Activated B cell treated with CpG ODN at 0.5 μM for 24 hours (primary cell): ENCODE measurements at places on chromosomes 6 and 20.

DNA sequence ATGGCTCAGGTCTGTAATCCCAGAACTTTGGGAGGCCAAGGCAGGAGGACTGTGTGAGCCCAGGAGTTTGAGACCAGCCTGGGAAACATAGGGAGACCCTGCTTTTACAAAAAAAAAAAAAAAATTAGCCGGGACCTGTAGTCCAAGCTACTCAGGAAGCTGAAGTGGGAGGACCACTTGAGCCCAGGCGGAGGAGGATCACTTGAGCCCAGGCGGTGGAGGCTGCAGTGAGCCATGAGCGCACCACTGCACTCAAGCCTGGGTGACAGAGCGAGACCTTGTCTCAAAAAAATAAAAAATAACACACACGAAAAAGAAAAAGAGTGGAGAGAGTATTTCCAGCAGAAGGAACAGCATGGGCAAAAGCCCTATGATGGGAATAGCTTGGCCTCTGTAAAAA, 2.0 kb downstream of the TTLL9 start:
- no peak for DNase-seq

GRCh38 chr6:2110504-2110903, 134.9 kb downstream of the GMDS start:
- DNase-seq: no peak

GRCh38 chr6:164419099-164419498, 890.3 kb downstream of the C6orf118 start:
- no peak for DNase-seq

- DNase-seq: no peak
Measured at GRCh38 chr20:48339190-48339985, 488.4 kb downstream of the PREX1 start.

GRCh38 chr20:64177787-64178186, 13.5 kb downstream of the MYT1 start:
- no peak for DNase-seq

DNA sequence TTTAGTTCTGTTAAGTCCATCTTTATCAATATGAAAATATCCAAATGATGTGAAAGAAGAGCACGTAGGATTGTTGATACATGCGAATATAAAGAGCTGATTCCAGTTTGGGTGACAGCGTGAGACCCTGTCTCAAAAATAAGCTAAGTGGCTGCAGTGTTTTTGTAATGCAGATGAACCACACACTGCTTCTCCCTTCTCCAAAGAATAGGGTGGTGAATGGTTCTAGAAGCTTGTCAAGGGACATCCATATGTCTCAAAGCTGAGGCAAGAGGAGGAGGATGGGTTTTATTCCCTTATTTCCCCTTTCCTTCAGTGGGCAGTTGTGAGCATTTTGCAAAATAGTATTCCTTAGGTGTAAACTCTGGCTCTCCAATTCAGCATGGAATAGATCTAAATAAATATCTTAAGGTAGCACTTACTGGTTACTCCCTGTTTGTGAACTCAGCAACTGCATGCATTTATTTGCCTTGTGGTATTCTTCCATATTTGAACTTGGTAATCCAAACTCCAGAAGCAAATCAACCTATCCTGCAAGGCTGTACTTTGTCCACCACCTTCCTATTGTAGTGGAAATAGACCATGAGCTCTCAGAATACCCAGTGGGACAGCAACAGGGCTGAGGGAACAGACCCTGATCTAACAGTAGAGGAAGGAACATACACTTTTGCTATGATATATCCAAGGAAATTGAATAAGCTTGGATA, 38.0 kb downstream of the XRN2 start:
- DNase-seq: no peak

DNA sequence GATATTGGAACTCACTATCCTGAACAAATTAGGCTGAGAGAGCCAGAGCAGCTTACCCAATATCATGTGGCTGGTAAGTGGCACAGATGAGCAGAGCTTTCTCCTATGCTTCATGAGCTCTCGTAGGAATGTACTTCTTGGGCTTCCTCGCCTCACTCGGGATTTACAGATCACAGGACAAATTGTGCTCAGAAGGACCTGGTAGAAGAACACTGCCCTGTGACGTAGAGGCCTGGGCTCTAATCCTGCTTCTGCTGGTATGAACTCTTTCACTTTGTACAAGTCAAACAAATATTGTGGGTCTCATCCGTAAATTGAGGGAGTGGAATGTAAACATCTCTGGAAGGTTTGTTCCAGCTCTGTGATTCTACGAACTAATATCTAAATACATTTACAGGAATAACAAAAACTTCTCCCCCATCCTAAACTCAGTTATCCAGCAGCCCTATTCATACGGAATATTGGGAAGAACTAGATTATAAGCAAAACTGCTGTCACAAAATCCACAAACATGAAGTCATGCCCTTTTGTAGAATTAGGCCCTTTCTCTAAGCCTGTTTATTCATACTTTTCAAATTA, 187.6 kb downstream of the CLIC5 start:
- no peak for DNase-seq

DNA sequence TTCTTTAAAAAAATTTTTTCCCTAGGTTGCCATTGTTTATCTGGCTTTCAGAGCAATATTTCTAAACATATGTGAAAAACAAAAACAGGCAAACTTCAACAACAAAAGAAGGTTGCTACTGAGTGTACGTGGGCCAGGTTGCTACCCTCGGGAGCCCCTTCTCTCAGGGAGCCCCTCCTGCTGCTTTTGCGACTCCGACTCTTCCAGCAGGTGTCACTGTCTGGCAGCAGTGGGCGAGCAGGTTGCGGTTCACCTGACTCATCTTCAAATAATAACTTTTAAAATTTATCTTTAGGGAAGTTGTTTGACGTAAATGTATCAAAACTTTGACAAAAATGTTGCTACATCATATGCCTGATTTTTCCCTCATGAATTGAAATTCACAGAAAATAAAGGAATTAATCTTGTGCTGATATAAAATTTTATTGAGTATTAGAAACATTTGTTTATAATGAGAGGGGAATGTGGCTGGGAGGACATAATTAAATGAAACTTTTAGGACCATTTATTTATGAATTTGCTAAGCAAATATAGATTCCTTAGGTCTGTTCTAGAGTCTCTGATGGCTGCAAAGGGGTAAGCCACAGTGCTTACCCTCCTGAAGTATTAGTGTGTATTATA, 138.8 kb downstream of the HIVEP1 start:
- DNase-seq: no peak

- no peak for DNase-seq
Measured at GRCh38 chr6:113619077-113619476, 238.1 kb upstream of the MARCKS start.

- no peak for DNase-seq
Measured at GRCh38 chr6:70282919-70283461, 19.9 kb downstream of the COL9A1 start.

- no peak for DNase-seq
Measured at GRCh38 chr6:31042806-31043205, 32.5 kb downstream of the MUC22 start.

DNA sequence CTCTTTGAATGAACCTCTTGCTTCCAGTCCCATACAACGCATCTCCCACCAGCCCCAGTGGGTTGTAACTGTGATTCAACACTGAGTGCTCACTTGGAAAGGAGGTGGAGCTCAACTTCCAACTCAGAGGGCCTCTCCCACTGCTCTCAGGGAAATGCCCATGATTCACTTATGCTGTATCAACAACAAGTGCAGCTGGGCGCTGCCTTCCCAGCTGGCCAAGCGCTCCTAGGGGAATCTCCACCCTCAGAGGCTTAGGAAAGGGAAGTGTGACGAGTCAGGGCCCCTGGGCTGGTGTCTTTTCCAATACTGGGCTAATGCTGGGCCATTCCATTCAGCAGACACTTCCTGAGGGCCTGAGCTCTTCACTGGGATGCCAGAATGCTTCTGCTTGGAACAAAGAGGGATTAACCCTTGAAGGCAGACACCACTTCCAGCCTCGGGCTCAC, 8.1 kb upstream of the OCSTAMP start:
- DNase-seq: no peak
